ENCODE measurements at places on chromosomes 12 and 14.

DNA sequence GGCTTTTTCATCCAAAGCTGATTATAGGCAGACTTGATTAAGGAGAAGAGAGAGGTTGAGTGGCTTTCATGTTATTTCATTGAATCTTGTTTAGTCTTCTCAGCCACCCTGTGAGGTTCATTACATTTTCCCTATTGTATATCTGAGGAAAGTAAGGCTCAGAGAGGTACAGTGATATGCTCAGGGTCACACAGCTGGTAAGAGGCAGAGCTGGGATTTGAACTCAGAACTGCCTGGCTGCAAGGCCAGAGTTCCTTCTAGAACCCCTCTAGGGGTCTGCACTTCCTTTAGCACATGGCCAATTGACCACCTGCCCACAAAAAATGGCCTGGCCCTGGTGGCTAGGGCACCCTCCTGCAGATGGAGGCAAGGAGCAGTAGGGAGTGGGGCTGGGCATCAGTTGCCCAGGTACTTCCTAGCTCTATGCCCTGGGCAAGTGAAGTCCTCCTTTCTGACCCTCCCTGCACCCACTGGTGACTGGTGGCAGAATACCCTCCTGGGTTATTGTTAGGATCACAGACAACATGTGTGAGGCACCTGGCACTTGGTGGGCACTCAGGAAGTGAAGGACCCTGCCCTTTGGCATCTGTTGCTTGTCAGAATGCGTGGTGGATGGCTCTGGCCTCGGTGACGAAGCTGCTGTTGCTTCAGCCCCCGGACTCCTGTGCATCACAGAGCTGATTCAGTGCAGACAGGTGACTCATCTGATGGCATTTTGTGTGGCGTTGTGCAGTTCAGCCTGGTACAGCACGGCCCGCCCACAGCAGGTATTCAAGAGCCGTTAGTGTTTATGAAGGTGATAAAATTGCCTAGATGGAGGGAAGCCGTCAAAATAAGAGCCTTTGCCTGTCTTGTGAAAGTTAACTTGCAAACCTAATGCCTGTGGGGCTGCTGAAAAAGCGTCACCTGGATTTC lies 115.8 kb downstream of the SLC25A47 start:
- peak; percentile 58 for DNase-seq

- peak; percentile 26 for DNase-seq
Measured at GRCh38 chr12:129610601-129611120, 293.2 kb downstream of the TMEM132D start.

DNA sequence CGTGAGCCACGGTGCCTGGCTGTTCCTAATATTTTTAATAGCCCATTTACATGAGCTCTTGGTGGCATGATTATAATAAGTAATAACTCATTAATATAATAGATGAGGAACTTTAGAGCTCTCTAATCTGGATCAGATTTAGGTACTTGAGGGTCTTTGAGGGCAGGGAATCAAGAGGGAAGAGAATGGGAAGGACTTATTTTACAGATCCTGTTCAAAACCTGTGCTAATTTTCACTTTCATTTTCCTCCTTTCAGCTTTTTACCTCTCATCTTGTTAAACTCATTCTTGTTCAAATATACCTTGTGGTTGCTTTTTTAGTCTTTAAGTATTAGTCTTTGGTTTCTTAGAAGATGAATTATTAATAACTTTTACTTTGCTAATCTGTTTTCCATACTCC lies 5.6 kb downstream of the NECAP1 start:
- no peak for DNase-seq

GRCh38 chr12:28865776-28866175 lies 283.3 kb upstream of the FAR2 start:
- DNase-seq: no peak

GRCh38 chr12:13702381-13702780 lies 279.0 kb downstream of the GRIN2B start:
- peak; percentile 48 for DNase-seq

DNA sequence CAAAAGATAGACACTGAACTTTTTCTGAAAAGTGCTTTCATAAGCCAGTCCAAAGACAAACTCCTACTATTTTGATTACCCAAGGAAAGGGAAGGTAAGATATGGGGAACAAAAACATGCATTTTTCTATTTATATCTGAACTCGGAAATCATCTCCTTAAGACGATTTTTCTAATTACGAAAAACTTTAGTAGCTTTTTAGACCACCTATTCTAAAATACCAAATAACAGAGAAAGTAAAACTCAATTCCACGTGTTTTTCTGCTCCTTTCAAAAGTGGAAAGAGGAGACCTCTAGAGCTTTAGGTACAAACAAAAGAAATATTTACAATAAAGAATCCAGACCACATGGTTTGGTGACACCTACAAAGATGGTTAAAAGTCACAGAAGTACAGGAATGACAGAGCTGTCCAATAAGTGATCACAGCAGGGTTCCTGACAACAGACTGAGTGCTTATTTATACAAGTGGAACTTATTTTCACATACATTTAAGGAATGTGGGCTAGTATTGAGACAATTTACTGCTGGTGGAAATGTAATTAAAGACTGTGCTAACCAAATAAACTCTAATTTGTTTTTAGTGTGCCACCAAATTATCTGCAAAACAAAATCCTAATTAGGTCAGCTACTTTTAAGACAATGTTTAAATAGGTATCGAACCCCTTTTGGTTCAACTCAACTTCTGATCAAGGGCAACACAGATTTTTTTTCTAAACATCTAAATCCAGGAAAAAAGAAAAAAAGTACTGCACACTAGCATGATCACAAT lies 2.4 kb downstream of the LRIG3 start:
- DNase-seq: peak; percentile 83

- peak; percentile 55 for DNase-seq
Measured at GRCh38 chr12:89863968-89864367, 155.3 kb upstream of the ATP2B1 start.

DNA sequence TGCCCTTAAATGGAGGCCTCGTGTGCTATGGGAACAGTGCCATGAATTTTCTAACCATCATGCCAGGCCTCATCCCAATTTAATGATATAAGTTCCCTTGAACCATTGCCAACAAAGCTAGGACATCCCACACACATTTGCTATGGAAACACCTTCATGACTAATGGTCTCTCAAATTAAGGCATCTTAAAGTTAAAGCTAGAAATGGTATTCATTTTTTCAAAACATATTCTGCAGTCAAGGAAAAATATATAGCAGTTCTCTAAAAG lies 117.3 kb downstream of the BTG1 start:
- peak; percentile 66 for DNase-seq

DNA sequence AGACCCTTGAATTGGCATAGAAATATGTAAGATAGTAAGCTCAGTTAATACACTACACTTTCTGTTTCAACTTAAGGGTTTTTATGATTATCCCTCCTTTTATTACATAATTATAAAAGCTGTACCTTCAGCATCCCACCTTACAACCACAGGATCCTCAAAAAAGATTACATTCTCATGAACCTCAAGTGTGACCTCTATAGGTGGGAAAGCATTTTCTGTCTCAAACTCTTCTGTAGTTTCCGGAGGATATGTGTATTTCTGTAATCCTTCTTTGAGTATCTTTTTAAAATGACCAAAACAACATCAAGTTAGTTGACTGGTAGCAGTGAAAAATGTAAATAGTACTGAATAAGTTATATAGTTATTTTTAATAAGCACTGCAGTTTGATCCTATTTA lies 75.9 kb downstream of the DNAI7 start:
- peak; percentile 28 for DNase-seq

DNA sequence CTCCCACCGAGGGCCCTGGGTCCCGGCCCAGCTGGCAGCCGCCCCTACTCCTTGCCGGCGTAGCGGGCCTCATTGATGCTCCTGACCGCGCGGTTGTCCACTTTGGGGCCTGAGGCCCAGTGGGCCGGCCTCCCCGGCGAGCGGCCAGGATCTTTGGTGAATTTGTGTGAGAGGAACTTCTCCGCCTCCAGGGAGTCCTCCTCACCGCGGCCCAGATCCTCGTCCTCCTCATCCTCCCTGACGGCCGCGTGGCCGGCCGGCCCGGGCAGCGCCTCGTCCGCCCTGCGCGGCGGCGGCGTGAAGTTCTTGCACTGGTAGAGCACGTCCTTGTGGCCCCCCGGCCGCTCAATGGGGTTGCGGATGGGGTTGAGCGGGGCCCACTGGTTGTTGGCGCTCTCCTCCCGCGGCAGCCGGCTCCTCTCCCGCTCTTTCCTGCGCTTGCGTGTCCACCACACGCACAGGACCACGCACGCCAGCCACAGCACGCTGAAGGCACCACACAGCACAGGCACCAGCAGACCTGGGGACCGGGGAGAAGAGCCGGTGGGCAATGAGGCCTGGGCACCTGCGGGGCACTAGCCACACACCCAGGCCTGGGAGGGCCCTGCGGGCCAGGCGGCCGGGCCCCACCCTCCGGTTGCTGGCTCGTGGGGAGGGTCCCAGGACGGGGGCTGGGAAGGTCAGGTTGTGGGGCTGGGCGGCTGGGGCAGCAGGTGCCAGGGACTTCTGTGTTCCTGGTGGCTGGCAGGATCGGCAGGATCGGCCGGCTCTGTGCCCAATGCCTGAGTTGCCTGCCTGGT lies 25.7 kb downstream of the JAG2 start:
- no peak for DNase-seq

- DNase-seq: no peak
Measured at GRCh38 chr12:40723001-40723400, 30.8 kb downstream of the CNTN1 start.

- DNase-seq: peak; percentile 24
Measured at GRCh38 chr12:76018111-76018510, 13.5 kb downstream of the PHLDA1 start.

DNA sequence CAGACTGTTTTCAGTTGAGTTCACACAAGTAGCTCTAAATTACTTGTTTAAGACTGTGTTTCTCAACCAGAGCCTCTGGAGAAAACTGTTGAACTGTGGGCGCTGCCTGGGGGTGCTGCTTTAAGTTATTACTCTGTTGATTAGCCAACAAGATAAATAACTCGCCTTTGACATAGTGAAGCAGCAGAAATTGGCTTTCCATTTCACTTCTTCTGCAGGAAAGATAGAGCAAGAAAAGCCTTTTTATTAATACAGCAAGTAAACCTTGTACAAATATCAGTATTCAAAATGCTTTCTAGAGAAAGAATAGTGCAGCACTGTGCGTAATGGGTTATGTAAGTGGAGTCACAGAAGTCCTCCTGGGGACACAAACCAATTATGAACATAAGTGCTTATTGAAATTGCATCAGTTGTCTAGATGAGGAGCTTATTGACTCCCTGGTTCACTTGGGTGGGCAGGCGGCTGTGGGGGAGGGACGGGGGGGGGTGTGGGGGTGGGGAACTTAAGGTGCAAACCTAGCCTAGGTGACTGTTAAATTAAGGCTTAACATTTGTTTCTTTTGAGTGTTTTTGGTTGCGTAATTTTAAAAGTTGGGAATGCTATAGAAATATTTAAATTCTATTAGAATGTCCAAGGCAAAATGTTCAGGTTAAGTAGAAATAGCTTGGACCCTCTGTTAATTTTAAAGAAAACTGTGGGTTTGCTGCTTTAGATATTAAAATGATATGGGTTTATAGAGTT lies 6.3 kb downstream of the FRS2 start:
- peak; percentile 11 for DNase-seq

- DNase-seq: peak; percentile 21
Measured at GRCh38 chr14:93984987-93985410, 8.6 kb upstream of the ASB2 start.

GRCh38 chr14:51862860-51863259 lies 2.4 kb downstream of the GNG2 start:
- peak; percentile 85 for DNase-seq

DNA sequence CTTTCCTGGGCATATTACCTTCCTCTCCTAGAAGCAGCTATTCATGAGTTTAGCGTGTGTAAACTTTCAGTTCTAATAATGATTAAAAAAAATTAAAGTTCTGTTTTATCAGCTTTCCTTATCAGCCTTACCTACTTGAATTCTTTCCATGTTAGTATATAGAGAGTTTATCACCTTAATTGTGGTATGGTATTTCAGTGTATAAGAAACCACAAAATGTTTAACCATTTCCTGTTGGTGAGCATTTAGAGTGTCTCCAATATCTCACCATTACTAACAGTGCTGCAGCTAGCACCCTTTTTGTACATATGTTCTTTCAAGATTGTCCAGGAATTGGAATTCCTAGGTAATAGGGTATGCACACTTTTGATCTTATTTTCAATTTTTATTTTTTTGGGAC lies 89.5 kb downstream of the FBXO33 start:
- DNase-seq: no peak

DNA sequence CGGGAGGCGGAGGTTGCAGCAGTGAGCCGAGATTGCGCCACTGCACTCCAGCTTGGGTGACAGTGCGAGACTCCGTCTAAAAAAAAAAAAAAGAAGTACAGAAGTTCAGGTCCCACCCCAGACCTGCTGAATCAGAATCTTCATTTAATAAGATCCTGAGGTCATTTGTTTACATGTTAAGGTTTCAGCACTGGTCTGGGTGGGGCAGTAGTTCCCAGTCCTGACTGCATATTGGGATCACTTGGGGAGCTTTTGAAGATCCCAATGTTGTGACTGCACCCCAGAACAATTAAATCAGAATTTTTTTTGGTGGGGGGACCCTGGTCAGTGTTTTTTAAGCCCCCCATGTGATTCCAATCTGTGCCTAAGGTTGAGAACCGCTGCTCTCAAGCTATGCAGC lies 11.7 kb upstream of the COL2A1 start:
- DNase-seq: no peak

DNA sequence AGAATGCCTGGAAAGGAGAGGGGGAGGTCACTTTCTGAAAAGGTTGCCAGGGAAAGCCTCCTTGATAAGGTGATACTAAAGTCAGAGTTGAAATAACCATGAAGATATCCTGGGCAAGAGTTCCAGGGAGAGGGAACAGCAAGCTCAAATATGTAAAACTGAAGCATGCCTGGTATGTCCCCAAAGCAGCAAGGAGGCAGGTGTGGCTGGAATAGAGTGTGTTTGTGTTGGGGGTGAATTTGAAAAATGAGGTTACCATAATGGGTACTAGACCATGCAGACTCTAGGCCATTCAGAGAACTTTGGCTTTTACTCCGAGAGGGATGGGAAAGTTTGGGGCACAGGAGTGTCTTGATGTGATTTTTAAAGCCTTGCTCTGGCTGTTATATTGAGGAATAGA lies 66.7 kb upstream of the PTCSC3 start:
- no peak for DNase-seq

GRCh38 chr14:71472356-71473340 lies 459.6 kb upstream of the RGS6 start:
- peak; percentile 19 for DNase-seq

All from NCI-H69 (cell line).